ENCODE measurements at places on chromosomes 1 and 21.

DNA sequence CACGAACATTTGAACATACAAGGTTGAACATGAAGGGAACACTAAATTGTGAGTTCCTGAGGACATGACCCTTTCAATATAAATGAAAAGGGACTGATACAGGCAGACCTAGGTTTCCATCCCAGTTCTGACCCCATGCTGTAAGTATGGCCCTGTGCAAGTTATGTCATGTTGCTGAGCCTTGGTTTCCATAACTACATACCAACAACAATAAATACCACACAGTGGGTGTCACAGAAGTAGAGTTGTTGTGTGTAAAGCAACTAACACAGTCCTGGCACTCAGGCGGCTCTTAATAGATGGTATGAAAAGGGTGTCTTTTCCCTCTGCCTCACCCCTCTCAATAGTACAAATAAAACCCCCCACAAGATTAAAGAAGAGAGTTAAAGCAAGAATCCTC, 140.8 kb downstream of the LMX1A start:
- DNase-seq = no peak

- no peak for DNase-seq
Measured at GRCh38 chr1:158035976-158036583, 42.6 kb downstream of the KIRREL1 start.

- no peak for DNase-seq
Measured at GRCh38 chr1:210917560-210918169, 216.3 kb downstream of the KCNH1 start.

GRCh38 chr1:190975827-190976226, 498.2 kb upstream of the BRINP3 start:
- DNase-seq = no peak

DNA sequence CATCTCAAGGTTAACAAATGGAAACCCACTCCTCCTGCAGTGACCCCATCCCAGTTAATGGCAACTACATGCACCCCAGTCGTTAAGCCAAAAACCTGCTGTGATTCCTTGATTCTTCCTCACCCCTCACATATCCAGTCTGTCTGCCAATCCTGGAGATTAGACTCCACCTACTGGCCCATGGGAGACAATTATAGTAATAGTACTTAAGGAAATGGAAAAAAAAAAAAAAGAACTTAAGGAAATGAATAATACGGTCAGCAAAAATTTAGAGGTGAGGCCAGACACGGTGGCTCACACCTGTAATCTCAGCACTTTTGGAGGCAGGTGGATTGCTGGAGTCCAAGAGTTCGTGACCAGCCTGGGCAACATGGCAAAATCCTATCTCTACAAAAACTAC, 7.0 kb downstream of the NOL9 start:
- DNase-seq = no peak

DNA sequence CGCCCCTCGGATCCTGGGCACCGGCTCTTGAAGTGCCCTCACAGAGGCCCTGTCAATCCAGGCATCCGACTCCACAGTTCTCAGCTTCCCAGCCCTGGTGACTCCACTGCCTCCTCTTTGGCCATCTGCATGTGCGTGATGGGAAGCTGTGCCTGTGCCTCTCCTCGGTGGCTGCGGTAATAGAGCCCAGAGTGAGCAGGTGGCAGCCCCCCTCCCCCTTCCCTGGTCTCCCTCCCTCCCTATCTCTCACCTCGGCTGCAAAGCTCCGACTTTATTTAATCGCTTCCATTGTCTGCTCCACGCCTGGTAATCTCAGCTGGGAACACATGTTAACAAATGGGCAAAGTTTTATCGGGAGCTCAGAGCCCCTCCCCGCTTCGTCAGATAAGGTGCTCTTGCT, 91.9 kb downstream of the IGSF21 start:
- no peak for DNase-seq

DNA sequence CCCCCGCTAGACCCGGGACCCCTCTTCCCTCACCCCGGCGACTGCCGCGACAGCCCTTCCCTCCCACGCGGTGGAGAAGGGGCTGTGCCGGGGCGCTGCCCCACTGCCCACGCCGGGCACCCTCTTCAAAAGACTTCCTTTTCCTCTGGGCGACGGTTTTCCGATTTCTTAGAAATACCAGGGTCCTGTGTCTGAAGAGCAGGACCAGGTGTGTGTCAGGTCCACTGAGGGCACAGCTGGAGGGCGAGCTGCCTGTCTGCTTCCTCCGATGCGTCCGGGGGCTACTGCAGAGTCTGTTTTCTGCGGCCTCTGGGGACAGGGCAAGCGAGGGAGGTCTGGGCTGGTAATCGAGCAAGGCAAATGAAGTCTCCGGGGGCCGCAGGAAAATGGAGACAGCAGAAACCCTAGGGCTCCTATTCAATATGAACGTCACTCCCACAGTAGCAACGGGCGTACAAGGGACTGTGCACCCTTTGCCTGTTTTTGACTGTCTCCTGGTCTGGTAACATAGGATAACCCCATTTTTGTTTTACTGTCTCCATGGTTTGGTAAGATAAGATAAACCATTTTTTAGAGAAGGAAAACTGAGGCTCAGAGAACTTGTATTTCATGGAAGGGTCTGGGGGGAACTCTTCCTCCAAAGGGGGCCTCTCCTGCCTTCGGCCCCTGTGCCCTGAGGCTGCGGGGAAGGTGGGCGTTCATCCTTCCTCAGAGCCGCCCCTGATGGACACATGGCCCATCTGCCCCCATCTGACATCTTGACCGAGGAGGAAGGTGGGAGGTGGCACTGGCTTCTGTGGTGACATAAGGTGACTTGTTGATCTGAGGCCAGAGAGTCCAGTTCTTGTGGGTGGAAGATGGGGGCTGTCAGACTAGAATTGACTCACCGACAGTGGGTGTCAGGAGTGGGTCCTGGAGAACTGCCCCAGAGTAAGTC, 970 bp downstream of the TNFRSF1B start:
- DNase-seq = no peak

GRCh38 chr1:6373961-6374720, 19.4 kb downstream of the ACOT7 start:
- DNase-seq = no peak

Measured in GM04503 (cell line).